HCT116 (cell line): ENCODE measurements at places on chromosomes 3 and 15.

- no peak for DNase-seq
These were observed 53.8 kb upstream of the SCAANT1 start for GRCh38 chr3:63966007-63966406.

- no peak for DNase-seq
These were observed 28.0 kb downstream of the ARHGAP31 start for GRCh38 chr3:119322021-119322834.

DNA sequence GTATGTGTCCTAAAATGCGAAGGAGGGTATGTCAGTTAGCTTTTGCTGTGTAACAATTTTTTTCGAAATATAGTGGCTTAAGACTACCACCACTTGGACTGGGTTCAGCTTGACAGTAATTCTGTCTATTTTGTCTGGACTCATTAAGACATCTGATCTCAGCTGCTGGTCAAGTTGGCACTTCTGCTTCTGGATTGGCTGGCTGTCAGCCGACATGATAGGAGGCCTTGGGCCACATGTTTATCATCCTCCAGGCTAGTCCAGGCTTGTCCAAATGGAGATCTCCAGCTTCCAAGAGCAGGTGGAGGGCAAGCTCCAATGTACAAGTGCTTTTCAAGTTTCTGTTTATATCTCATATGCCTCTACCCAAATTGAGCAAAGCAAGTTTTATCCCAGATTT lies 95.9 kb downstream of the GALK2 start:
- no peak for DNase-seq

DNA sequence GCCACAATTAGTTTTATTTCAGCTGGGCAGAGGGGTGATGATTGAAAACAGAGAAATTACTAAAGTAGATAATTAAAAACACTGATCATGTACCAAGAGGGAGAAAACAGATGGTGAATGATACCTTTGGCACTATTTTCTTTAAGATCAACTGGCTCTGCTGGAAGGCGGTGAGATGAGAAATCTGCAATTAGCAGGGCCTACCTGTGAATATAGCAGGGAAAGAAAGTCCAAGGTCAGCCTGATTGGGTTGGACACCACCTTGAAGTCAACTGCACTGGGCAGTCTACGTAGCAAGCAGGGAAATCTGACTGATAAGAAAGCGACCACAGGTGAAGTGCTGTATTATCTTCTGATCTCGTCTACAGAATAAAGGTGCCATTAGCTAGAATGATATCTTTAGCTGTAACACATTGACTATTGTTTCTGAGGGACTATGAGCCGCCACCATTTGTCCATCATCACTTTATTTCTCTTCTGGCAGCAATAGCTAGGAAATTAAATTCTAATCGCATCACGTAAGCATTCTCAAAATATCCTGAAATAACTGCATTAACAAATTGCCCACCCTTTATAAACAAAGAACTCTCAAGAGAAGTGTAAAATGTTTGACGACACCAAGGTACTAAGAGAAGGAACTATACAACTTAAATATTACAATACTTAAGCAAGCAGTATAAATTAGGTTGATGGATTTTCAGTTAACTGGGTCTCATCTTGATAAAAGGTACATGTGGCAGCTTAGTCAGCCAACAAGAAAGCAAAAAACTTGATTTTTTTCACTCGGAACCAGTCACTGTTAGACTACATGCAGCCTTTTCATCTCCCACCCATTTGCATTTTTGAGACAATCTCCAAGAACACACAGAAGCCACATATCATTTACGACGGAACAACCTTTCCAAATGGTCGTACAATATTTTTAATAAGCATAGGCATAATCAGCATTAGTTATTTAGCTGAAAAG lies 1.3 kb downstream of the NEDD4 start:
- no peak for DNase-seq

- no peak for DNase-seq
These were observed 84.8 kb upstream of the FOXB1 start for GRCh38 chr15:59918994-59919951.

- DNase-seq: no peak
These were observed 97.0 kb downstream of the MYLK start for GRCh38 chr3:123787133-123787532.

DNA sequence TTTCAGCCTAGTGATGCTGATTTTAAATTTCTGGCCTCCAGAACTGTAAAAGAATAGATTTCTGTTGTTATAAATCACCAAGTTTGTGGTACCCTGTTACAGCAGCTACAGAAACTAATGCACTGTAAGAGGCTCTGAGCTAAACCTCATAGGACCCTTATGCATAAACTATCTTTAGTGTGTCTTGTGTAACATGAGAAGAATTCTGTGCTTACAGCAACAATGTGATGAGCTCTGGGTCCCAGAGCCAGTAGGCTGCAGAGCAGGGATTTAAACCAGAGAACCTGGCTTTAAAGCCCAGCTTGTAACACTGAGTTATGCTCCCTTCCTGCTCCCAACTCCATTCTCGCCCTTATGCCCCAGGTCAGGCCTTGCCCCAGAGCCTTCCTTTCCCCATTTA lies 113.1 kb downstream of the THSD4 start:
- DNase-seq: no peak

DNA sequence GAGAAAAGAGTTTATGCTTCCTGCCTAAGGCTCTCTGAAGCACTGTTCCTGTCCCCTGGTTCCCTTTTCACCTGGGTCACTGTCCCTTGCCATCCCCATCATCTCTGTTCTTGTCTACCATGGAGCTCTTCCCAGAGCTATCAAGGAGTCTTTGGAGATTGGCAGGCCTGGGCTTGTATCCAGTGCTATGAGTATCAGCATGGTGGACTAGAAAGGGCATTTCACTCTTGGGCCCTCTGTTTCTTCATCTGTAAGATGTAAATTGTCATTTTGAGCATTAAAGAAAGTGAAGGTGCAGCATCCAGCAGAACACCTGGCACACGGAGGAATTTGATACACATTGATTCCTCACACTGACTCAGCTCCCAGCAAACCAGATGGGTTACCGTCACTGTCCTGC lies 388.2 kb downstream of the CACNA2D3 start:
- DNase-seq: no peak

DNA sequence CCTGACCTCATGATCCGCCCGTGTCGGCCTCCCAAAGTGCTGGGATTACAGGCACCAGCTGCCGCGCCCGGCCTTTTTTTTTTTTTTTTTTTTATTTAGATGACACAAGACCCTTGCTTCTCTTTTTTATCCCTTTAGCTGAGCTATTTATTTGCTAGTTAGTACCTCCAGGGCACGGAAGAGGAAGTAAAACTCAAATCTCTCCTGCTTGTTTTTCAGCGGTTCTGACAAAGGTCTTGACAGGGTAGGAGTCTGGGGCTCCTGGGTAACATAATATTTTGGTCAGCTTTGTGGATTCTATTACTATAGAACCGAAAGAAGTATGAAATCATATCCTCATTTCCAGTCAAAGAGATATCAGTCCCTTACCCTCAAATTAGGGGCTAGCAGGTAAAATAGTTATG lies 44.0 kb upstream of the ETV5 start:
- DNase-seq: no peak

DNA sequence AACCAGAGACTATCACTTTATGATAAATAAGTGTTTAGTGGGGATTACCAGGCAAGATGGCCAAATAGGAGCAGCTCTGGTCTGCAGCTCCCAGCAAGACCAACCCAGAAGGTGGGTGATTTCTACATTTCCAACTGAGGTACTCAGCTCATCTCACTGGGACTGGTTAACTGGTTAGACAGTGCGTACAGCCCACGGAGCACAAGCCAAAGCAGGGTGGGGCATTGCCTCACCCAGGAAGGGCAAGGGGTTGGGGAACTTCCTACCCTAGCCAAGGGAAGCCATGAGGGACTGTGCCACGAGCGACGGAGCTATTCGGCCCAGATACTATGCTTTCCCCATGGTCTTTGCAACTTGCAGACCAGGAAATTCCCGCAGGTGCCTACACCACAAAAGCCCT lies 171.0 kb downstream of the CTNNB1 start:
- DNase-seq: no peak

- no peak for DNase-seq
These were observed 521.2 kb downstream of the FOXP1 start for GRCh38 chr3:71062037-71062932.

DNA sequence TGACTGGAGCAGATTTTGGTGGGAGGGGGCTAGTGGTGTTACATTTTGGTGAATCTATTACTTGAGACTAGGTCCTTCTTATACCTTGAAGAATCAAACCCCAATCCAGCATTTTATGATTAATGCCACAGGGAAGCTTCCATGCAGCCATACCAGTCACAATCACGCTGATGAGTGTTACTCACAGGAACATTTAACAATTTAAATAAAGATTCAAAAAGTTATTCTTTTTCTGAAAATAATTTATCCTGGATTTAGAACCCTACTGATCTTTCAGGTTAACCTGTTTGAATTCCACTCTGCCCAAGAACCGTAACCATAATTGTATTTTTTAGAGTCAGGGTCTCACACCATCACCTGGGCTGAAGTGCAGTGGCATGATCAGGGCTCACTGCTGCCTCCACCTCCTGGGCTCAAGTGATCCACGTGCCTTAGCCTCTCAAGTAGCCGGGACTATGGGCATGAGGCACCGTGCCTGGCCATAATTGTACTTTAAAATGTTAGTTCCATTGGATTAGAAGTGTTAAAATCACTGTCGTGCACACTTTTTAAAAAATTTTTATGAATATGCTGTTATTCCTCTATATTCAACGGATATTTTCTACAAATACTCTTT lies 929 bp upstream of the MTMR10 start:
- no peak for DNase-seq

DNA sequence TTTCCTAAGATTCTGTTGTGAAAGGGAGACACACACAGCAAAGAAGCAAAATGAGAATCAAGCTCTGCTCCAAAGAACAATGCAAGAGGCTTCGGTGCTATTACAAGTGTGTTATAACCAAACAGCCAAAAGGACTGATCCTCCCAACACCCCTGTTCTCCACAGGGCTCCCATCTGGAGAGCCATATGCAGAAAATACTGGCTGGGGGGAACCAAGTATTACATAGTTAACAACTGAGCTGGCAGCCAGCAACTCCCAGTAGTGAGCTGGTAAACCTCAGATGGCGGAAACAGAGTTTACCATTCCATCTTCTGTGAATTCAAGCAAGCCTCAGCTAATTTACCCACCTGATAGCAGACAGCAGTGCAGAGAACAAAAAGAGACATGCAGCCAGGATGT lies 156.4 kb downstream of the NTRK3 start:
- DNase-seq: no peak
